Activated T-helper 2 cell treated with anti-CD3 and anti-CD28 coated beads, Interferon-gamma antibody, Interleukin-2, Interleukin-4, amounts not matched to agents 10 μg/mL and 5 μg/mL and 100 μg/mL, durations not matched to agents 14 hours and 24 hours and 36 hours (primary cell): ENCODE measurements at places on chromosomes 16 and 17.

DNA sequence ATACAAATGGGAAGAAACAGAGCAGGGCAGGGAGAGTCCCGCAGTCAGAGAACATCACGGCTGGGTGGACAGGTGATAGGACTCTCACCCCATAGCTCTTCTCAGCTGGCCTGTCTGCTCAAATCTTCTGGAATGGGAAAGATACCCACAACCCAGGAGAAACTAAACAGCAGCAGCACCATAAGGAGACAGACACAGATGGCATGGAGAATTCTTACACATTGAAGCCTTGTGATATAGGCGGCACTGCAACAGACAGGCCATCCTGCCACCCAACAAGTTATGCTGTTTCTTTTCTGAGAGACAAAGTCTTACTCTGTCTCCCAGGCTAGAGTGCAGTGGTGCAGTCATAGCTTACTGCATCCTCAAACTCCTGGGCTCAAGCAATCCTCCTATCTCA is 8.6 kb upstream of the ANKRD40CL start:
- DNase-seq, result no peak

GRCh38 chr17:39924691-39925055 is 2.7 kb downstream of the ORMDL3 start:
- no peak for DNase-seq

DNA sequence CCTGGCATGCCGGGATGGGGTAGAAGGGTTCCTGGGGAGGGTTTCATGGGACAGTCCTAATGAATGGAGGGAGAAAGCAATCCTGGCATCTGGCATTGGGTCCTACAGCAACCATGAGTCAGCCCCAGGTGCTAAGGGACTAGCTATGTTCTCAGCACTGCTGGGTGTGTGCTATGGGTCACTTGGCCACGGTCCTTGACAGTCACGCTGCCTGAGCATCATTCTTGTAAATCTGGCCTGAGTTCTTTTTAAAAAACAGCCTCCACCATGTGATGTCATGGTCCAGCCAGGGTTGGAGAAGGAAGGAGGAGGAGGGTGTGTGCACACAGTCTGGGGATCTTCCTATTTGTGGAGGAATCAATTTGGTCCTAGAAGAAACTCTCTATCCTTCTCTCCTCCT is 6.2 kb upstream of the RAMP2 start:
- DNase-seq, result no peak

DNA sequence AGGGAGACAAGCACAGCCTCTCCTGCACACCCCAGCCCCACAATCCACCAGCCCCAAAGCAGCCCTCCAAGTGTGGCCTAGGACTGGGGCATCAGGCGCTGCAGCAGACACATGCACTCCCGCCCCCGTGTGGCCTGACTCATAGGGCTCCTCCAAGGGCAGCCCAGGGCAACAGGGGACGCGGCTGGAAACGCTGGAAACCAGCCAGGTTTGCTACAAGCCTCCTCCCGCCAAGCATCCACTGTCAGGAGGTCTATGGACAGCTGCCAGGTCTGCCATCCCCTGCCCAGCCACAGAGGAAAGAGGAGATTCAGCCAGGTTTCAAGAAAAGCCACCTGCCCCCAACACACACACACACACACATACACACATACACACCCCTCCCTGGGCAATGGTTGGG is 25.8 kb downstream of the SRCIN1 start:
- DNase-seq, result no peak

- no peak for DNase-seq
These were observed 12.6 kb downstream of the TBX4 start for GRCh38 chr17:61464843-61465180.
